CD4-positive, alpha-beta T cell treated with Interleukin-6 at 100 ng/mL for 8 hours (primary cell): ENCODE measurements at places on chromosomes 6 and 20.

DNA sequence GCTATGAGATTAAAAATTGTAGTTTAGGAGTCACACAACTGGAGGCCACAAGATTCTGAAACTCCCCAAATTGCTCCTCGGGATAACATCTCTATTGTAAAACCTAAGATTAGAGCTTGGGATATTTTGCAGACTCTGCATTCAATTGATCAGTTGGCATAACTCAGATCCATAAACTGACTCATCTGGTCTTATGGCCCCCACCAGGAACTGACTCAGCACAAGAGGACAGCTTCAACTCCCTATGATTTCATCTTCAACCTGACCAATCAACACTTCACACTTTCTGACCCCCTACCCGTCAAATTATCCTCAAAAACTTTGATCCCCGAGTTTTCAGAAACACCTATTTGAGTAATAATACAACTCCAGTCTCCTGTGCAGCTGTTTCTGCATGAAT lies 257.3 kb downstream of the HAO1 start:
- no peak for DNase-seq

DNA sequence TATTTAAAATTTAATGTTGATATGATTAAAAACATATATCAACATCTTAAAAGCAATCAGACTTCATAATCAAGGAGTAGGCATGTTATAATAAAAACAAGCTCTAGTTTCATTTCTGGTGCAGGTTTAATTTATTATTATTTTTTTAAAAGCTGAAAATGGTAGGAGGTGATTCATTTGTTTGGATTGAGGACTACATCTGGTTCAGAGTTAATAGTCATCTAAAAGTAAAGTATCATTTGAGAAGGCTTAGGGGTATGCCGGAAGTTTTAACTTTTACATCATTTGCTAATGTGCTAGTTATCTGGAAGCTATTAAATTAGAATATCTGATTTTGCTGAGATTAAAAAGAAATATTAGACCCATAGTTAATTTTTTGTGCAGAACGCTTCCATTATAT lies 169.5 kb upstream of the LAMA2 start:
- DNase-seq = no peak

- DNase-seq = no peak
These were observed 39.8 kb upstream of the CDH22 start for GRCh38 chr20:46347841-46348803.

DNA sequence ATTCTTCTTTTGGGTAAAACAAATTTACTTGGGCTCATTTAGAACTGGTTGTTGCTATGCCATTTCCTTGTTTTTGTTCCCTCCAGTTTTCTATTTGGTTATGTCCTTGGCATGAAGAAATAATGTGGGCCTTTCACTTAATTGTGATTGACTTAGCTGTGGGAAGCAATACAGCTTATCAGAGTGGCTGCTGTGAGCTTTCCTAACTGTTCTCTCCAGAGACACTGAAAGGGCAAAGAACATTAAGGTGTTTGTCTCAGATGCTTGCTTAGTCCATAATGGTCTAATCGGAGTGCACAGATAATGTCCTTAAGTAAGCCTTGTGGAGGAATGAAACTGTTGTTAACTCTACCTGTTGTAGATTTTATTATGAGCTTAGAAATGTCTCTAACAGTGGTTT lies 56.6 kb downstream of the SH3BGRL2 start:
- no peak for DNase-seq

GRCh38 chr6:84575264-84575663 lies 189.1 kb downstream of the TBX18 start:
- DNase-seq = no peak

DNA sequence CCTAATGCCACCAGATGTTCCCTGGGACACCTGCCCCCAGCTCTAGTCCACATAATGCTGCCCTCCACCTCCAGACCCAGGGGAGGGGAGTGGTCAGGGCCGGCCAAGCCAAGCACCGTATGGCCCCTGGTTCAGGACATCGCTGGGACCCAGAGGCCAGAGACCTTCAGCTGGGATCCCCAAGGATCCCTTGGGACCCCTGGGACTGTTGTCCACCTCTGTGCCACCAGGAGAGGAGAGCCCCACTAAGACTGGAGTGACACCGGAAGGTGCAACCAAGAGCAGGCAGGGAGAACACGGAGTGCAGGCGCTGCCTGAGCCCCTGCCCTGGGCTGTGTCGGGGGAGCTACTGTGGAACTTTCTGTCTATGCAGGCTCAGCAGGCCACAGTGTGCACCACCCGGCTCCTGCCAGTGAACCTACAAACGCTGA lies 43.6 kb downstream of the CTCFL start:
- DNase-seq = no peak

DNA sequence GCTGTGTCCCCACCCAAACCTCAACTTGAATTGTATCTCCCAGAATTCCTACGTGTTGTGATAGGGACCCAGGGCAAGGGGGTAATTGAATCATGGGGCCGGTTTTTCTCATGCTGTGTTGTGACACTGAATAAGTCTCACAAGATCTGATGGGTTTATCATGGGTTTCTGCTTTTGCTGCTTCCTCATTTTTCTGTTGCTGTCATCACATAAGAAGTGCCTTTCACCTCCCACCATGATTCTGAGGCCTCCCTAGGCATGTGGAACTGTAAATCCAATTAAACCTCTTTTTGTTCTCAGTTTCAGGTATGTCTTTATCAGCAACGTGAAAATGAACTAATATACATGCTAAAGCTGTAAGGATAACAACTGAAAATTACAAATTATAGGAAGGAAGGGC lies 88.3 kb downstream of the CDYL start:
- no peak for DNase-seq

DNA sequence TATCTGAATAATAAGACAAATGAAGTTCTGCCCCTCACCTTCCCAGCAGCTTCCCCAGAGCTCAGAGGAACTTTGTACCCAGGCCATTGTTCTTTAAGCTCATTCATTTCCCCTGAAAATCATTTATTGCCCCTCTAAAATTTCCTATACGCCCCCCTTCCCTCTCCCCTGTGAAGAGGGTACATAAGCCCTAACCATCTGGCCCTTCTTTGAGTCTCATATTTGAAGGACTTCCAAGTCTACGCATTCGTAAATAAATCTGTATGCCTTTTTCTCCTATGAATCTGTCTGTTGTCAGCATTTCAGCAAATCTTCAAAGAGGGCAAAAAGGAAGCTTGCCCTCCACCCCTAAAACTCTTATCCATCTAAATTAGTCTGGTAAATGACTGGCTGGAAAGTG lies 73.1 kb upstream of the DST start:
- no peak for DNase-seq

- DNase-seq = peak; percentile 68
These were observed 1.4 kb downstream of the ATXN1 start for GRCh38 chr6:16759646-16760515.
